ENCODE measurements at places on chromosomes 3 and 15.

DNA sequence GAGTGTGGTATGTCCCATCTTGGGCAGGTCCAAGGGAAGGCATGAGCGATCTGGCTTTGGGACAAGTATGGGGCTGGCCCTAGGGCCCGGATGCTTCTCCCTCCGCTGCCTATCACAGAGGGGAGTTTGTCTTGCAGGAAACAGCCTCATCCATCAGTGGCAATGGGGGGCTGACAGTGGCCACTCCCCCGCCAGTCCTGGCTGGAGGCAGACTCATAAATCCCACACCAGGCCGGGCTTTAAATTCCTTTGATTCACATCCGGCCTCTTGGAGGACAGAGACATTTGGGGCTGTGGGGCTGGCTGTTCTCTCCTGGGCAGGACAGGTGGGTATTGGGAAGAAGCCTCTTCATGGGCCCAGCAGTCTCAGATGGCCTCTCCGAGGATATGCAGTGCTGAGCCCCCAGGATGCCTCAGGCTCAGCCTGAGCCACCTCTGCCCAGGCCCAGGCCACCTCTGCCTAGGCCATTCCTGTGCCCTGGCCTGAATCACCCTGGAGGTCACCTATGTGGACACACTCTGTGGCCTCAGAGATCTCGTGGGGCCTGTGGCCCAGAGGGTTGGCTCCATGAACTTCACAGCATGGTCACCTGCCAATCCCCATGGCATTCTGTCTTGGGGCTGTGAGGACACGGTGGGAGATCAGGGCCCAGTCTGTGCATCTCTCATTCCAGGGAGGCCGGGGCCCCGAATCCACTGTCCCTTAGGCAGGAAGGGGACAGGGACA, 84.2 kb upstream of the GOLGA6L4 start:
- DNase-seq: no peak

- DNase-seq: no peak
Observed at GRCh38 chr3:125024817-125025216, 31.0 kb downstream of the HEG1 start.

DNA sequence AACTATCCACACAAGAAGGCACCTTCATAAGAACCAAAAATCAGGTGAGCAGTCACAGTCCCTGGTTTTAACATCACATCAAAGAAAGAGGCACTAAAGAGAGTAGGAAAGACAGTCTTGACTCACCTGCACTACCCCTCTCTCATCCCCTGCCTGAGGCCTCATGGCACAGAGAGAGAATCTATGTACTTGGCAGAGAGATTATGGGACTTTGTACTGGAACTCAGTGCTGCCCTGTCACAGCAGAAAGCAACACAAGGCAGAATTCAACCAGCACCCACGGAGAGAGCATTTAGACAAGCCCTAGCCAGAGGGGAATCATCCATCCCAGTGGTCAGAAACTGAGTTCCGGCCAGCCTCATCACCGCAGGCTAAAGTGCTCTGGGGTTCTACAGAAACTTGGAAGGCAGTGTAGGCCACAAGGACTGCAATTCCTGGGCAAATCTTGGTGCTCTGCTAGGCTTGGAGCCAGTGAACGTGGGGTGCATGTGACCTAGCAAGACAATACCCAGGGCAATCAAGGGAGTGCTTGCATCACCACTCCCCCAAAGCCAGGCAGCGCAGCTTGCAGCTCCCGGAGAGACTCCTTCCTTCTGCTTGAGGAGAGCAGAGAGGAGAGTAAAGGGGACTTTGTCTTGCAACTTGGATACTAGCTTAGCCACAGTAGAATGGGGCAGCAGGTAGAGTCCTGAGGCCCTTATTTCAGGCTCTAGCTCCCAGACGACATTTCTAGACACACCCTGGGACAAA, 8.5 kb upstream of the RUVBL1 start:
- no peak for DNase-seq

DNA sequence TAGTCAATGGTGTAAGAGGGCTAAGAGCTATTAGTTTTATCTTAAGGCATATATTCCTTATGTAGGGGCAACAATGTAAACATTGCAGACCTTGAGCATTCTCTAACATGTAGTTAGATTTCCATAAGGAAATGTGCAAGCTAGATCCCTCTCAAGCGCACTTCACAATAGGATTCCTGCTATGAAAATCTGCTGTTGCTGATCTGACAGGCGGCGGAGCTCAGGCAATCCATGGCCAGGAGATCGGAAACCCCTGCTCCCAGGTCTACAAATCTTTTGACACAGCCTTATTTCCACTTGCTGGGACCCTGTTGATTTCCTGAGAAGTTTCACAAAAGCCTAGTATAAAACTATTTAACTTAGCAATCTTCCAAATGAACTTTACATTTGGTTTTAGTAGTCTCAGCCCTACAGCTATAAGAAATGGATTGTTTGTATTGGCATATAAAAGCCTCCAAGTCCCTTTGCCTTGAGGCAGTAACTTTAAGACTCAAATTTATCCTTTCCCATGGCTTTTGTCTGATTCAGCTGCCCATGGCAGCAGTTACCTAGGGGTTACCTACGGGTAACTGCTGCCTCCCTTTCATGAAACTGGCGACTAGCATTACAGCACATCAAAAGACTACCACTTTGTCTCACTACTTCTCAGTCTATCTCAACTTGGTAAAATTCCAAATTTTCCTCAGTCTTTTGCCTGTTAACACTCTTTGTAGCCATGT, 22.7 kb downstream of the TRA2B start:
- no peak for DNase-seq

GRCh38 chr3:17738921-17739320, 3.5 kb downstream of the TBC1D5 start:
- DNase-seq: no peak
